ENCODE measurements at places on chromosomes 3 and 15.
A peak's percentile ranks its signal among the peaks of the same experiment; 100 is the strongest.

- no peak for DNase-seq
These were observed 24.0 kb upstream of the SLC24A5 start for GRCh38 chr15:48096813-48097212.

GRCh38 chr15:75042730-75043508 is 19.5 kb downstream of the PPCDC start:
- peak; percentile 48 for DNase-seq

- peak; percentile 24 for DNase-seq
These were observed 1.5 kb downstream of the MSL2 start for GRCh38 chr3:136194409-136195257.

DNA sequence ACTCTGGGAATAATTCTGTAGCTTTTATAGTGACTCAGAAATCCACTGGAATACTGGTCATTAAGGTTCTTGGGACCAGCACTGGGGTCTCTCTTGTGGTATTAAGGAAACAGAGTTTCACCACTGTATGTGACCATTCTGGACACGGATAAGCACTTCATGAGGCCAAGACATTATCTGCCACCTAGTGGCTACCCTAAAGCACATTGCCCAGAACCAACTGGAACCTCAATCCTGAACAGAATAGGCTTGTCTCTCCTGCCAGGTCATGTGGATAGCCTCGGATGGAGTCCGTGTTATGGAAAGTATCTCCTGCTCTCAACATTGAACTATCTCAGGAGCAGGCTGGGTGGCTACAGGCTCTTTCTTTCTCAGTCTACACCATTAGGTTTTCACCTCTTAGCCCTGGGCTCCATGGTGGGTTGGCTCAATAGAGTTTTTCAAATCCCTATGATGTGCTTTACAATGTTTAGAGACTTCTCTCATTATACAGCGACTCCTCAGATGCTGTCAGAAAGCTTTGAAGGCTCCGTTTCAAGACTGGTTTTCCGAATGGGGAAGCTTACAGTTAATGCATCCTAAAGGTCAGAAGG is 167.6 kb upstream of the ST8SIA2 start:
- DNase-seq: peak; percentile 25

- DNase-seq: no peak
These were observed 60.3 kb downstream of the DIPK2A start for GRCh38 chr3:144031938-144032337.

- no peak for DNase-seq
These were observed 294.6 kb upstream of the TGFBR2 start for GRCh38 chr3:30311781-30312180.

DNA sequence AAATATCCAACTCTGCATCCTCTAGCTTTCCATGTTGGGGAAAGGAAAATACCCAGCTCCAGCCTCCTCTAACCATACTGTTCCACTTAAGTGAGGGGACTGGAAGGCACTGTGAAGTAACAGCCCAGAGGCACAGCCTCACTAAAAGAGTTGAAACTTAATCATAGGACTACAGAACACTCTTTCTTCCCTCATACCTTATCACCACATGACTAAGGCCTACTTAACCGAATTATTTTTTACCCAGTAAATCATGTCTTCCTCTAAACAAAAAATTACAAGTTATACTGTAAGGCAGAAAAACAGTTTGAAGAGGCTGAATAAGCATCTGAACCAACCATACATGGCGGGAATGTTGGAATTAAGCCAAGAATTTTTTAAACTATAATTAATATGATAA is 207.4 kb upstream of the MME start:
- DNase-seq: no peak

DNA sequence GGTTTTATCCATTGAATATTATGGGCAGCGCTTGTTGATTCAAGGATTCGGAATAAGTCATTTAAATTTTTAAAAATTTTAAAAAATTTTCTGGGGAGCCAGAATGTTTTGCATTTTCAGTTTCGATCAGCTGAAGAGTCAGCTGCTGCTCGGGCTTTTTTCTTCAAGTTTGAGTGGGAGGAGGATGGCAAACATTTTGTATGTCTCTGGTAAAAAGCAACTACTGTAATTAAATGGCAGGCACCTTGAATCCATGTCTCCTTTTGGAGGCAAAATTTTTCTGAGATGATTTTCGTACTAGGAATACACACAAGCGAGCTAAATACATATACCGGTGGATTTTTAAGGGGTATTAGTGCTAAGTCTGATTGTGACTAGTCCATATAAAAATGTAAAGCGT is 612 bp downstream of the C3orf38 start:
- DNase-seq: no peak

DNA sequence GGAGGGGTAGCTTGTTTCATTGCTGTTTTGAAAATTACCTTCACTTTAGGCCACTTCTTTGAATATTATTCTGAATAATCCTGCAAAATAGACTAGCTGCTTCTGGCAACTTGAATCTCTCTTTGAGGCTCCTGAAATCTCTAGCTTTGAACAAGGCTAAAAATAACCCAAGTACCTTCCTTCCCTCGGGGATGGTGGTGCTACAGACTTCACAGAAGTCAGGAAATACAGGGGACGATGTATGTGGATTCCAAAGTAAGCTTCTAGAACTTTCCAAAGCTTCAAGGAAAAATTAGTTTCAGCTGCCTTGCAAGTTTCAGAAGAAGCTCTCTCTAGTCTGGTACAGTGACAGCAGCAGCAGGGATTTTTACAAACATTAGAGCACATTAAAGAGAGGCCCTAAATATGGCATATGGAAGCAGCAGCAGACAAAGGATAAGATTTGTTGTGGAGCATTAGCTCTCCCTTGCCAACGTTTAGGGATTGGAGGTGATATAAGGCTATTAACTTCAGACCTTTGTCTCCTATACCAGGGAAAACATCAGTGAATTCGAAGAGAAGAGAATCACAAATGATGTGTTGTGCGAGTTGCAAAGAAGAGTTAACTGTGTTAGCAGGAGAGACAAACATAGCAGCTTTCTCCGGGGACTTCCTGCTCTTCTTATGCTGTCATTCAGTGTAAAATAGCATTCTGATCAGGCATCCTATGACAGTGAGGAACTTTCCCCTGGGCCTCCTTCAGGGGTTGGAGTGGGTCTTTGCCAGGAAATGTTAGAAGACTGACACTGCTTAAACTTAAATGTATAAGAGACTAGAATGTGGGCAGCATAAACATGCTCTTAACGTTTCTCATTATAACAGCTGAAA is 783.0 kb upstream of the ARPP21 start:
- DNase-seq: peak; percentile 5

GRCh38 chr3:197392961-197393360 is 94.5 kb upstream of the DLG1 start:
- no peak for DNase-seq

- peak; percentile 50 for DNase-seq
These were observed 2.0 kb downstream of the FSTL1 start for GRCh38 chr3:120448756-120449155.

GRCh38 chr15:52679232-52680040 is at the start of gene ATOSA:
Gene ATOSA (minus strand): TSS chr15:52679388. CDS start chr15:52678021, 1,367 bp downstream.
- DNase-seq: peak; percentile 89

DNA sequence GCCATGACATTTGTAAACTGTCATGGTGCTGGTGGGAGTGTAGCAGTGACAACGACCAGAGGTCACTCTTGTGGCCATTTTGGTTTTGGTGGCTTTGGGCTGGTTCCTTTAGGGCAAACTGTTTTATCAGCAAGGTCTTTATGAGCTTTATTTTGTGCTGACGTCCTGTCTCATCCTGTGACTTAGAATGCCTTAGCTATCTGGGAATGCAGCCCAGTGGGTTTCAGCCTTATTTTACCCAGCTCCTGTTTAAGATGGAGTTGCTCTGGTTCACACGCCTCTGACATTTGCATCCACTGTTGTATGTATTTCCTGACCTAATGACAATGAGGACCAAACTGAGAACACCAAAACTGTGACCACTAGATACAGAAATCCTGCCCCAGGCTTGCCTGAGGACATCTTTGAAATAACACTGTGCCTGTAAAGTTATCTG is 37.6 kb downstream of the RAB8B start:
- DNase-seq: no peak

DNA sequence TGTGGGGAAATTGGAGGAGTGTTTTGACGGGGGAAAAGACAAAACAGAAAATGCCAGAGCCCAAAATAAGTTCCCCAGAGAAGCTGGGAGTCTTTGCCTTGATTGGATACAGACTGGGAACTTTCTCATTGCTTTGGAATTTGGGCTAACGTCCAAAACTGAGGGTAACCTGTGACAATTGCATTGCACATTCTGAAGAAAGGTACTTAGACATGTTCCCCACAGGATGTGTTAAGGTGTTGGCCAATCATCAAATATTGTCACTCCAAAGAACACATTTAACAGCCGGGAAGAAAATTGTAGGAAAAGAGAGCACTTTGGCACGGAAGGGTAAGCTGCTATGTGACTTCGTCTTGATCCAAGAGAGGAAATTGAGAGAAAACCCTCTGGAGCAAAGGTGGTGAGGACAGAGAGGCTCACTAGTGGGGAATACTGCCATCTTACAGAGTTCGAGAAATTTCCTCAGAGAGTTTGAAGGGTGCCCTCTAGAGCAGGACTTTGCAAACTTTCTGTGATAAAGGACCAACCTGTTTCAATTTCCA is 619.5 kb upstream of the TBL1XR1 start:
- no peak for DNase-seq

DNA sequence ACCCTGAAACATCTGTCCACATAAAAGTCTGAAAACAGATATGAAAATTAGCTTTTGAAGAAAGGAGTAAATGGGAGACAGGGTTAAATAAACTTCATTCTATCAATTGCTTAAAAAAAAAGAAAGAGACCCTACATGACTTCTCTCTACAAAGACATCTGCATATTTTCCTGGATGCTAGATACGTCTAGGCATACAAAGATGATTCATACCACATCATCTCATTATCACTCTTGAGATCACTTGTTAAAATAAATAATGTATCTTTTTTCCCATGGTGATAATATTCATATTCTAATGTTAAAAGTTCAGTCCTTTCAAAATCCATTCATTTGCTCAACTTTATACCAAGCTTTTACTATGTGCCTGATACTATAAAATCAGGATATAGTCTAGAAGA is 295.8 kb downstream of the MAGI1 start:
- no peak for DNase-seq

DNA sequence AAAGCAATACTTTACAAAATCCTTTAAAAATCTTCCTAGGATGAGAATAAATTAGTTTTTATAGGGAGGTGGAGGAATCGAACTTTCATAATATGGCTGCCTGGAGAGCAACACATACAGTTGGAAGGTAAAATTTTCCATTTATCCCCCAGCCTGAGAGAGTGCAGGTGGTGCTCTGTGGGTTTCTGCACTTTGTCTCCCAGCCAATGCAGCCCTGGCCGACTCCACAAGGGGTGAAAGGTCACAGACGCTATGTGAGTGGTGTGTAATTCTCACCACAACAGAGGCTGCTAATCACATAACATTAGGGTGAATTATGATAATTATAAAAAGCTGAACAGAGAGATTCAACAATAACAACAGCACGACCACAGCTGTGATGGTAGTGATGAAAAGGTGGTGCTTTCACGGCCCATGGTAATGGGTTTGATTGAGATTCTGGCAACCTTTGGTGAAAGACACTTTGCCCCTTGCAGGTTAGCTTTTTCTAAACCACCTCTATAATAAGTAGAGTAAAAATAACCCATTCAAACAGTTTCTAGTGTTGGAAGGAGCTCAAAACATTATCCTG is 30.1 kb upstream of the NANOGP8 start:
- no peak for DNase-seq

- no peak for DNase-seq
These were observed 24.1 kb downstream of the ALS2CL start for GRCh38 chr3:46669191-46669999.

DNA sequence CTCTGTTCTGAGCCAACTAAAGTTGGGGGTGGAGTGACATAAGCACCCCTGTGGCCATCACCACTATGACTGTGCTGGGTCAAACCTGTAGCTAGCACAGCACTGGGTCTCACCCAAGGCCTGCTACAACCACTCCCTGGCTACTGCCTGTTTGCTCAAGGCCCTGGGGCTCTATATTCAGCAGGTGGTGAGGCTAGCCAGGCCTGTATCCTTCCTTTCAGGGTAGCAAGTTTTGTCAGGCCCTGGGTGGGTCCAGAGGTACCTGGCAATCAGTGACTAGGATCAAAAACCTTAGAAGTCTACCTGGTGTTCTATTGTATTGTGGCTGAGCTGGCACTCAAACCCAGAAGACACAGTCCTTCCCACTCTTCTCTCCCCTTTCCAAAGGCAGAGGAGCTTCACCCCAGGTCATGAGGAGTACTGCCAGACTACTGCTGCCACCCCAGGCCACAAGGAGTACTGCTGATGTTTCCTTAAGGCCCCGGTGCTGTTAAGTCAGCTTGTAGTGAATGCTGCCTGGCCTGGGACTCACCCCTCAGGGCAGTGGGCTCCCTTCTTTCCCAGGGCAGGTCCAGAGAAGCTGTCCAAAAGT is 170.8 kb downstream of the IGSF11 start:
- no peak for DNase-seq

GRCh38 chr15:25242957-25243799 is 195.6 kb downstream of the UBE3A start:
- no peak for DNase-seq

DNA sequence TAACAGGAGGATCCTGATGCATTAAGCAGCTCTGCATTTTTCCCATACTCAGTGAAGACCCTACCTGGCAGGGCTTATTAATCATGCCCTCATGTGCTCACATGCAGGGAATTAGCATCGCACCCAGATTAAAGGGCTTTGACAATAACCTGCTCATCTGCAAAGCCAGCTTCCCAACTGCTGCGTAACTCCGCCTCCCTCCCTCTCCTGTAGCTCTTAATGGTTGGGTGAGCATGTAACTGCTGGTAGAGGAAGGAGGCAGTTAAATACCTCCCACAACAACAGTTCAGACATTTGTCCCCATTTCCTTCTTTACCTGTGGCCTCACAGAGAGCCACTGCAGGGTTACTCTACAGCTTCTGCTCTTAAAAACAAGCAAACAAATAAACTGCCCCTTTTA is 203.6 kb upstream of the WNT5A start:
- DNase-seq: no peak

GRCh38 chr3:117003501-117003900 is 293.9 kb downstream of the TUSC7 start:
- DNase-seq: no peak

GRCh38 chr3:3666664-3667063 is 132.6 kb upstream of the LRRN1 start:
- no peak for DNase-seq

- no peak for DNase-seq
These were observed 67.0 kb downstream of the RAB11A start for GRCh38 chr15:65936282-65936681.

DNA sequence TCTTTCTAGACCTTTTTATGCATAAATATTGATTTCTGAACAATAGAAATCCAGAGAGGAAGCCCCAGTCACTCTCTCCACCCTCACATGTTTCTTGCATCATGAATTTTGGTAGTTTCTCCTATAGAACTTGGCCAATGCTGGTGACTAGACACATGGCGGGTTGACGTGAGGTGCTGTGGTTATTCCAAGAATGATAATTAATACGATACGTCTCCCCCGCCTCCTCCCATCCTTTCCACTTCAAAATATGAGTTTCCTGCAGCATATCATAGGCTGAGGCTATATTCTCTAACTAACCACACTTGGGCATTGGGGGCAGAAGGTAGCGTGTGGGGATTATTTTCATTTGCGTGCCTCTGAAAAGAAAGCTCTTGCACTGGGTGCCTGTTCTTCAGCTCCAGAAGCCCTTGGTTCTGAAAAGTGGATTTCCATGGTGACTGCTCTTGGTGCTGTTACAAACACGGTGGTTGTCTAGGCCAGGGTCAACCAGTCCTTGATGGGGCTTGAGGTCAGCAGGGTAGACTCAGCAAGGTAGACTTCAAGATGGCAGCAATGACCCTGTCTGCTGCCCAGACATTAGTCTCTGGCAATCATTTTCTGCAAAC is 5.3 kb downstream of the TNFSF10 start:
- no peak for DNase-seq

- no peak for DNase-seq
These were observed 881.3 kb upstream of the CADM2 start for GRCh38 chr3:84077479-84077878.
